ENCODE measurements at places on chromosomes 11 and 22. TPM values are rescaled to one million over a fixed set of nuclear protein-coding genes. Genes with fewer than 3 reads are reported as not detected.

DNA sequence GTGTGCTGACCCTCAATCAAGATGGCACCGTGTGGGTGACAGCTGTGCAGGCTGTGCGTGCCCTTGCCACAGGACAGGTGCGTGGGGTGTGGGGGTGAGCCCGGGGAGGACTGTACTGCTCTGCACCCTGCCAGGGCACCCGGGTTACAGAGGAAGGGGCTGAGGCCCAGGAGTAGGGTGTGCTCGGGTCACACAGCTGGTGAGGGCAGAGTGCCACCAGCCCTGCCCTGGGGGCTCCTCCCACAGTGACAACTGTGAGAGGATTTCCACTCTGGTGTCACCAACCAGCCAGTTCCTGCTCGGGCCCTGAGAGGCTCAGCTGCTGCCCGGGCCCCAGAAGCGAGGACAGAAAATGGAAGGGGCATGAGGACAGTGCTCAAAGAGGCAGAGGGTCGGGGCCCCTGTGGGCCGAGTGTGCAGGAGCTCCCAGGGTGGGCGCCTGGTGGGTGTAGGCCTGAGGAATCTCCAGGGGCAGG is 20.5 kb downstream of the TRMU start:
- H3K4me1 ChIP-seq: peaks cover 11% of the 10 kb centered on the region
- DNase-seq: no peak
- H3K27ac ChIP-seq: no peak overlapping the region
- no peak overlapping the region for H3K4me3 ChIP-seq

DNA sequence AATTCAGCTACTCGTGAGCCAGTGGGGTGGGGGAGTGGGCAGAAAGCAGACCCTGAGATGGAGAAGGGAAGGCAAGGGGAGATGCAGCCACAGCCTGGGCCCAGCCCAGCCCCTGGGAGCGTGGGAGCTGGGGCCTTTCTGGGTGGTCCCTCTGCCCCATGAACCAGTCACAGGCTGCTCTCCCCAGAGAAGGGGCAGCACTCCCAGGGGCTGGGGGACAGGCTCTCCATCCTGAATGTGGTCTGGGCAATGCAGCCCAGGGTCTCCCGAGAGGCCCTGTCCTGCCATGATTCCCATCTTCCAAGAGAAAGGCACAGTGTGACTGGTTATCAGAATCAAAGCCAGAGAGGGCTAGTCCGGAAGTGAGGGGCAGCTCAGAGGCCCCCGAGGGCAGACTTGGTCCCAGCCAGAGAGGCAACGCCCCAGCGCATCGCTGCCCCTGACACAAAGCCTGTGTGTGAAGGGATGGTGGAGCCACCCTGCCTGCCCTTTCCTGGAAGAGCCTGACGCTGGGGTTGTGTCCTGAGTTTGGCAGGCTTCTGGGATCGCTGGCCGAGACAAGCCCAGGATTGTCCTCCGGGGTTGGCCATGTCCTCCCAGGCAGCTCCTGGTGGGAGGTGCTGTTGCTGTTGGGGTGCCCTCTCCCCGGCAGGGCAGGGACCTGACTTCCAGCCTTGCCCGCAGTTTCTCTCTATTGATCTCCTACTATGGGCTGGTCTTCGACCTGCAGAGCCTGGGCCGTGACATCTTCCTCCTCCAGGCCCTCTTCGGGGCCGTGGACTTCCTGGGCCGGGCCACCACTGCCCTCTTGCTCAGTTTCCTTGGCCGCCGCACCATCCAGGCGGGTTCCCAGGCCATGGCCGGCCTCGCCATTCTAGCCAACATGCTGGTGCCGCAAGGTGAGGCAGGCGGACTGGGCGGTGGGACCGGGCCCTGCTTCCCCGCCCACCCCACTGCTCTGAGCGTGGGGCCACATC is 23.8 kb upstream of the SLC22A12 start:
- H3K27ac ChIP-seq: no peak overlapping the region
- H3K27me3 ChIP-seq: no peaks in the 10 kb centered on the region
- DNase-seq: no peak
- H3K4me3 ChIP-seq: no peak overlapping the region

DNA sequence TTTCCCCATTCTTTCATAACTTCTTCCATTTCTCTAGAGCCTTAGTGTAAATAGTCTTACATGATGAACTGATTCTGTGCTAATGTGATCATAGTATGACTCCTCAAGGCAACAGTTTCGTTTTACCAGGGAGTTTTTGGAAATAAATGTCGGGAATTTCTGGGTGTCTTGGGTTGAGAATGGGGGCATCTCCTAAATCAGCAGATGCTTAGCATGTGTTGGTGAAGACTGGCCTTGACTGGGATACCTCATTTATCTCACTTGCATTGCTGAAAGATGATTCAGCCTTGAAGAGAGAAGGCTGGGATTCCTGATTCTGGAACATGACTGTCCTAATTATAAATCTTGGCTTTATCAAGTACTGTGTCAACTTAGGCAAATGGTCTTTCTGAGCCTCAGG is 115.7 kb upstream of the C11orf87 start:
- no peak for DNase-seq
- no peaks in the 10 kb centered on the region for H3K36me3 ChIP-seq
- no peaks in the 10 kb centered on the region for H3K4me1 ChIP-seq

- H3K27ac ChIP-seq: no peak overlapping the region
- H3K4me1 ChIP-seq: peaks cover 8% of the 10 kb centered on the region
- peak overlapping the region; percentile 46 for H3K4me3 ChIP-seq
- H3K27me3 ChIP-seq: peaks cover 36% of the 10 kb centered on the region
Measured at GRCh38 chr22:46538814-46539160, 1.4 kb upstream of the CELSR1 start.

GRCh38 chr22:47114813-47115517 is 352.5 kb downstream of the TBC1D22A start:
- DNase-seq: no peak
- no peak overlapping the region for H3K27ac ChIP-seq
- no peak overlapping the region for H3K4me3 ChIP-seq
- no peaks in the 10 kb centered on the region for H3K4me1 ChIP-seq
- peaks cover 54% of the 10 kb centered on the region for H3K36me3 ChIP-seq

DNA sequence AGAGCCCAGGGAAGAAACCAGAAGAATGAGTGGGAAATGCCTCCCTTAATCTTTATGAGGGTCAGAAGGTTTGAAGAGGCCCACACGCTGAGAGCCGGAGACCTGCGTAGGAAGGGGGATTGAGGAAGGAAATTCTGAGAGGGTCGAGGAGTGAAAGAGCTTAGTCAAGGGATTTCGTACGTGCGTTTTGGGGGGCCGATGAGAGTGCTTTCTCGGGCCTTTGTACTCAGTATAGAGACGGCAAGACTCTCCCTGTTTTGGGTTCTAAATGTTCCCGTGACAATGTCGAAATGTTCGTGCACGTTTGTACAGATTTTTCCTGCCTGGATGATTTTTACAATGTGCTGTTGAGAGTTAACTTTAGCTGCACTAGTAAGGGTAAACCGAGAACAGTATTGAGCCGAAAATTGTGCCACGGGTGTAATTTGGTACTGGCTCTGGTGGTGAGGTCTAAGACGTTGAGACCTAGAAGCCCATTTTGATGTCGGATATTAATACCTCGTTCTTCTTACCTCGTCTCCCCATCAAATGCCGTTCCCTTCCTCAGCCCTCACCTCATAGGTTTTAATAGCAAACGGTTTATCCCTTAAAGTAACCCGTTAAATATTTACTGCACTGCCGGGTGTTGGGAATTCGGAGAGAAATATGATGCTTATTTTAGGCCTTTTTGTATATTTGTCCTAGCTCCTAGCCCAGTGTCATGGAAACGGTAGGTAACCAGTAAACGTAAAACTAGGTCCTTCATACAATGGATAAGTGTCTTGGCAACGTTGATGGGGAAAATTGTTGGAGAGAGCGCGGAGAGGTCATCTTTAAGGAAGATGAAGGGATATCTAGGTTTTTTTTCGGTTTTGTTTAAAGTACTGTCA is 734 bp downstream of the C11orf58 start:
- no peak overlapping the region for H3K27ac ChIP-seq
- DNase-seq: no peak
- peaks cover 25% of the 10 kb centered on the region for H3K4me1 ChIP-seq
- H3K36me3 ChIP-seq: peaks cover 26% of the 10 kb centered on the region
- H3K4me3 ChIP-seq: no peak overlapping the region

GRCh38 chr11:96696731-96697130 is 306.9 kb downstream of the JRKL start:
- no peaks in the 10 kb centered on the region for H3K36me3 ChIP-seq
- no peaks in the 10 kb centered on the region for H3K27me3 ChIP-seq
- H3K27ac ChIP-seq: no peak overlapping the region
- H3K4me3 ChIP-seq: no peak overlapping the region
- no peak for DNase-seq

DNA sequence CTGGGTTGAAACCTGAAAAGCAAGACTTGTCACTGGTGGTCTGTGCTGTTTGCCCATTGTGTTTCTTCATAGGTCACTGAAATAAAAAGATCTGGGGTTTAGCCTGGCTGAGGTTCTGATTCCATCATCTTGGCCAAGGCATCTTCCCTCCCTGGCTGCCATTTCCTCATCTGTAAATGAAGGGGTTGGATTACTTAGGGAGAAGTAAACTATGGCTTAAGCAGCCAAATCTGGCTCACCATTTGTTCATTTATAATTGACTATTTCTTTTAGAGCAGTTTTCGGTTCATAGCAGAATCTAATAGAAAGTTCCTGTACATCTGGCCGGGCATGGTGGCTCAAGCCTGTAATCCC is 52.3 kb upstream of the YWHAH start:
- no peak overlapping the region for H3K27ac ChIP-seq
- peaks cover 77% of the 10 kb centered on the region for H3K36me3 ChIP-seq
- DNase-seq: no peak
- no peaks in the 10 kb centered on the region for H3K4me1 ChIP-seq
- no peak overlapping the region for H3K4me3 ChIP-seq

DNA sequence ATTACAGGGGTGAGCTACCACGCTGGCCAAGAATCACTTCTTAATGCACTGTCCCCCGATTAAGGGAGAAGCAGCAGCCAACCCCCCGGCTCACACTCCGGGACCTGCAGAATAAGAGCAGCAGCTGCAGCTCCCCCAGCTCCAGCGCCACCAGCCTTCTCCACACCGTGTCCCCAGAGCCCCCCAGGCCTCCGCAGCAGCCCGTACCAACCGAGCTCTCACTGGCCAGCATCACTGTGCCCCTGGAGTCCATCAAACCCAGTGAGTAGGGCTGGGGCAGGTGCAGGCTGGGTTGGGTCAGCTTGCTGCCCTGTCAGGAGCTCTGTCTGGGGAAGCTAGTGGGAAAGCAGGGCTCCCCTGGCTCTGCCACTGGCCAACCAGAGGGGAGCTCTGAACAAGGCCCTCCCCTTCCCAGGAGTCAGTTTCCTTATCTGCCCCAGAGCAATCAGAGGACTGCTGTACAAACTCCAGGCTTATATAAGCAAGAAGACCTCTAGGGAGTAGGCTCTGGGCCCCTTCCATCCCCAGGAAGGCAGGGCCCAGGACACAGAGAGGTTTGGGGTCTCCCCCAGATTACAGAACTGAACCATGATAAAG is 8.5 kb upstream of the SH3BP1 start:
- no peak for DNase-seq
- peaks cover 69% of the 10 kb centered on the region for H3K4me1 ChIP-seq
- H3K27me3 ChIP-seq: no peaks in the 10 kb centered on the region
- H3K36me3 ChIP-seq: peaks cover 34% of the 10 kb centered on the region

DNA sequence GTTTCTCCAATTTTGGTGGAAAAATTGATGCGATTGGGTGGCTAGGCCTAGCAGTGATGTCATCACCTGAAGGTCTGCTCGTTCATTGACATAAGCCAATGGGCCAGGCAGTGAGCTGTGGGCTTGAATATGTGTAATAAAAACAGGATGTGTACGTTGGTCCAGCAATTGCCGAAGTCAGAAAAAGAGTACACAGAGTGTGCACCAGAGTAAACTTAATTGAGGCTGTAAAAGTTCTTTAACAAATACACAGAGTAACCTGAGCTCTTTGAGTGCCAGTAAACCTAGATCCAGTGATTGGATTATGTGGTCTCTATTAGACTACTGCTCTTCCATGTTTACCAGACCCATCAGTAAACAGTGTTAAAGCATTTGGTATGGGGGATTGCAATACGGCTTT is 13.0 kb upstream of the GLYATL1 start:
- peaks cover 14% of the 10 kb centered on the region for H3K27me3 ChIP-seq
- H3K4me1 ChIP-seq: peaks cover 26% of the 10 kb centered on the region
- H3K4me3 ChIP-seq: no peak overlapping the region

- no peak overlapping the region for H3K27ac ChIP-seq
- no peaks in the 10 kb centered on the region for H3K36me3 ChIP-seq
- DNase-seq: no peak
- H3K27me3 ChIP-seq: peaks cover 3% of the 10 kb centered on the region
- no peak overlapping the region for H3K4me3 ChIP-seq
Measured at GRCh38 chr11:129610545-129610944, 205.1 kb upstream of the TMEM45B start.

GRCh38 chr11:41309111-41309522 is 150.3 kb downstream of the LRRC4C start:
- peaks cover 37% of the 10 kb centered on the region for H3K4me1 ChIP-seq
- H3K4me3 ChIP-seq: peak overlapping the region; percentile 54
- DNase-seq: no peak
- H3K27ac ChIP-seq: peak overlapping the region; percentile 69

DNA sequence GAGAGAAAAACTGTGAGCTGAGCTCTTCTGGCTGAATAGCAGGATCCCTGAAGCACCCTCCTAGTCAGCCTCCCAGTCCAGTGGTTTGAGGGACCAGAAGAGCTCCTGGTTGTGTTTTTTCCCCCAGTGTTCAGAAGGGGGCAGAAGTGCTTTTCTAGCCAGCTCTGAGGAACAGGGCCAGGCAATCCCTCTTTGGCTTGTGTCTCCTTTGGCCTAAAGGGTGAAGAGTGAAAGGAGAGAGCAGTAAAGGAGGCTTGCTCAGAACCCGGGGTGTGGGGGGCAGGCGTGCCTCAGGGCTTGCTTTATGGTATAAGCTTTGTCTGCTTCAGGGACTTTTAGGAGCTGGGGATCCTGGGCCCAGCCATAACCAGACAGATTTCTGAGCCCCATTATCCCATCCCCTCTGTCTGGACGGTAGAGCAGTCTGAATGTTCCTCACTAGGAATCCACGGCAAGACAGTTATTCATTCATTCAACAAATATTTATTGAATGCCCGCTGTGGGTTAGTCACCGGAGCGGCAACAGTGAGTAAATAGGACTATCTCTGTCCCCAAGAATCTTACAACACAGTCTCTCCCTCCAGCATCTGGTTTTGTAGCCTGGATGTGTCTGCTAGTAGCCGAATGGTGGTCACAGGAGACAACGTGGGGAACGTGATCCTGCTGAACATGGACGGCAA is 14.5 kb downstream of the ACP2 start:
- H3K27ac ChIP-seq: no peak overlapping the region
- H3K4me1 ChIP-seq: peaks cover 2% of the 10 kb centered on the region
- no peak for DNase-seq
- H3K27me3 ChIP-seq: no peaks in the 10 kb centered on the region

- H3K27ac ChIP-seq: peak overlapping the region; percentile 24
- no peak overlapping the region for H3K4me3 ChIP-seq
- peaks cover 43% of the 10 kb centered on the region for H3K4me1 ChIP-seq
- no peaks in the 10 kb centered on the region for H3K36me3 ChIP-seq
Measured at GRCh38 chr22:36397131-36398093, 9.6 kb upstream of the MYH9 start.

Gene CELSR1
- total RNA-seq: 9.0 TPM

Gene OR5B21
- 0.71 TPM for total RNA-seq

Gene CSNK2A3
- 0.91 TPM for total RNA-seq

Gene PLET1
- total RNA-seq: not detected

Measured in activated B cell treated with CpG ODN at 0.5 μM for 24 hours (primary cell).